Suppressor macrophage treated with lipopolysaccharide for 1 hour (primary cell): ENCODE measurements at places on chromosomes 11 and 22.

- DNase-seq = no peak
Observed at GRCh38 chr11:108871152-108871551, 206.3 kb downstream of the DDX10 start.

GRCh38 chr11:113048820-113049768 lies 87.9 kb downstream of the NCAM1 start:
- peak; percentile 77 for DNase-seq

DNA sequence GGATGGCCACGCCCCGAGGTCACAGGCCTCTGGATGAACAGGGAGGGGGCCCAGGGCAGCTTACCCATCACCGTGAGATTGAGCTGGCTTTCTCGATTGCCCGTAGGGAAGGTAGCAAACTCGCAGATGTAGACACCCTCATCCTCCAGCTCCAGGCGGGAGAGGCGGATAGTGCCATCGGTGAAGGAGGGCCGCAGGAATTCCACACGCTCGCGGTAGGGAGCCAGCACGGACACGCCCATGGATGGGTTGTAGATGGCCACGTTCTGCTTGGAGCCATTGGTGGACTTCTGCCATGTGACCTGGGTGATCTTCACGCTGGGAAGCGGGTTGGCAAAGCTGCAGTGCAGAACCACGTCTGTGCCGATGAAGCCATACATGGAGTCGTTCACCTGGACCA lies 50.6 kb downstream of the NECTIN1 start:
- no peak for DNase-seq

GRCh38 chr22:24519496-24519895 lies 24.4 kb downstream of the UPB1 start:
- DNase-seq = peak; percentile 59

- no peak for DNase-seq
Observed at GRCh38 chr11:17960091-17960490, 52.8 kb downstream of the SERGEF start.

- DNase-seq = no peak
Observed at GRCh38 chr11:66881927-66882452, 25.1 kb downstream of the LRFN4 start.

DNA sequence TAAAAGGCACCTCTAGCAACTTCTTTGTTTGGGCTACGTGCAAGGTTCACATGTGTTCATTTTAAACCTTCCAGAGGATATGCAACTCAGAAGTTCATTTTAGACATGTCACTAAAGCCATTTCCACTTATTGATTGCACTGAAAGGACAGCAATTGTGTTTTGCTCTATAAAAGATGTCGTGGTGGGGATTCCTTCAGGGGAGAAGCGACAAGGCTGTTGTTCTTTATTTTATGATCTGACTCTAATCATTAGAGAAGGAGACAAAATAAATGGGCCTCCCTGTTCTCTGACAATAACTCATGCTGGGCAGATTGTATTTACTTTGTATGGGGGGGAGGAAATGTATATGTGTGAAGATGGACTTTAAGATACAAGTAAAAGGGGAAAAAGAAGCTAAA lies 370.1 kb upstream of the ARHGAP42 start:
- DNase-seq = no peak

GRCh38 chr22:35349368-35349703 lies 31.6 kb upstream of the HMOX1 start:
- DNase-seq = no peak

DNA sequence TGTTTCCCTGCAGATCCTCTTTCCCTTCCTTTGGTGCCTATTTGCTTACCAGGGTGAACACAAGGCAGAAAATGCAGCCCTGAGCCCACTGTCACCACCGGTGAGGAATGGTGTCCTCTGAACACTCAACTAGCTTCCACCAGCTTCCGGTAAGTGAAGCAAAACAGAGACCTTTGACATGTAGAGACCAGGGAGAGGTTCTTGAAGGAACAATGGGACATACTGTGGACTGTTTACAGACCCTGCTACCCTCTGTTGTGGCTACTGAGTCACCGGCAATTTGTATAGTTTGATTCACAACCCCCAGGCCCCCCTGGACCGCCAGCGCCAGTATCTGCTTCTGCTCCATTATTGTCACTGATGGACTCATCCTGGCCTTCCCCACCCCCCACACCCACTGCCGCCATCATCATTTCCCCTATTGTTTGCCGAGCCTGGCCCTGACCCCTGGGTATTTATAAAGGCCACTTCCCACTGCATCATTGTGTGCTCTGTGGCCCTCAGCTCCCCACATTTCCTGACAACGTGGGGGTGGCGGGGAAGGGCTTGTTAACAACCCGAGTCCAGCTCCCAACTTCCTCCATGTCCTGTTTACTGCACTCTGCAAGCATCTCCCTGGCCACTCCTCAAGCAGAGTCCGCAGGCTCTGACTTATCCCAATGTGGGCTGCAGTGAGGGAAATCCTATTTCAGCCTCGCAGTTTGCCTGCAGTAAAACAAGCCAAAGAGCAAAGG lies 252.9 kb downstream of the ETS1 start:
- DNase-seq = peak; percentile 38

DNA sequence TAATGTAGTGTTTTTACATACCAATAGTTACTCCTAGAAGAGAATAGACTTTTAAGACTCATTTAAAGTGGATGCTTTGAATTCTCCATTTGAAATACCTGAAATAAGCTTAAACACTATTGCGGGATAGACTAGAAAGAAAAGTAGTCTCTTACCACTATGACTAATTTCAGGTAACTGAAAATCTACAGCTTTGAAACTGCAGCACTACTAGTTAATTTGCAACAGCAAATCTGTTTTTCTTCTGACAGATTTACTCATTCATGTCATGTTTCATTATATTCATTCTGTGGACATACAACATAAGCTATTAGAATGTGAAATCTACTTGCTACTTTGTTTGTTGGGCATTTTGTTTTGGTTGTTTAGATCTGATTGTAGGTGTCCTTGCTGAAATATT lies 153.6 kb downstream of the MAML2 start:
- DNase-seq = no peak

DNA sequence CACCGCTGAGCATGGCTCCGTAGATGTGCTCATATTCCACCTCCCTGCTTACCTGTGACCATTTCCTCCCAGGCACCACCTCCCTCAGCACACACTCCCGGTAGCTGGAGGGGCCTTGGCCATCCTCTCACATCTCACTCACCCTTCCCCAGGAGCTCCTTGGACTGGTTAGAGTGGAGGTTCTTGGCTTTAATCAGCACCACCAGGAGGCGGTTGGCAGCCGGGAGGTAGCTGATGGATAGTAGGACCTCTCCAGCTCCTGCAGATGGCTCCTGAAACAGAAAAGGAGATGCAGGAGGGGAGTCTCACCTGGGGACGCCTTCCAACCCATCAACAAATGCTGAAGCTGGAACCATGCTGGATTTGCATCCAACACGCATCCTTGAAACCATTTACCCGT lies 39.9 kb downstream of the SYT13 start:
- DNase-seq = no peak

GRCh38 chr11:32427935-32428664 lies 7.2 kb downstream of the WT1 start:
- DNase-seq = no peak

DNA sequence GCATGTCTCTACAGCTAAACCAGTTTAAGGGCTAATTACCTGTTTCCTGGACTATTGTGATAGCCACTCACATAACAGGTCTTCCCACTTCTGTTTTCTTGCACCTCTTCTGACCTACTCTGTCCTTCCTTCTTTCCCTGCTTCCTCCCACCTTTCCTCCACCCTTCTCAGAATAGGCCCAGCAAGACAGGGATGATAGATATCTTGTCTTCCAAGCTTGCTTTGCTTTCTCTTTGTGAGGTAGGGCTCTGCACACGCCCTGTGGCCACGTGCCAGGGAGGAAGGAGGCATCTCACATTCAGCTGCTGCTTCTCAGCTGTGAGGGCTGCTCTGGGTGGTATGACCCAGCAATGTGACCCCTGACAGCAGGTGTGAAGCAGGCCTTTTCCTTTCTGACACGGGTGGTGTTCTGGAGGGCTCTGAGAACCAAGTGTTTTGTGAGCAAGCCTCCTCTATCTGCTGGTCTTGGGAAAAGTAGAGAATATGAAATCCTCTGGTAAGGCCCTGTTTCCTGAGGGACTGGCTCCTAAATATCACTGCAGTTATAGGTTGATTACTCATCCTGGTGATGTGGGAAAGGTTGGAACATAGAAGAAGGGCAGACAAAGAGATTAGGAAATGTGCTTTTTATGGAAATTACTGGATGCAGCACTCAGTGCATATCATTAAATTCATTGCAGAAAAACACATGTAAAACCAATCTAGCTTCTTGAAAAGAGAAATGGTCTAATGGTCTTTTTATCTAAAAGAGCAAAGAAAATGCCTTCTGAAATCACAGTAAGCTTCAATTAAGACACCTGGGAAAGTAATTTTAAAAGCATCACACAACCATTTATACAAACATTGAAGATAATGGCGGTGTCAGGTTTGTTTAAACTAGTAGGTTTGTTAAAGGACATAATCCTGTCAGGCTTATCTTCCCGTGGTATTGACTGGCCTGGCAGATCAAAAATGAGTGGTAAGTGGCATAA lies 8.5 kb downstream of the AMOTL1 start:
- no peak for DNase-seq

- no peak for DNase-seq
Observed at GRCh38 chr11:13926981-13927380, 35.5 kb upstream of the SPON1 start.

GRCh38 chr11:76140912-76141574 lies 65.3 kb downstream of the WNT11 start:
- DNase-seq = no peak

GRCh38 chr11:7893796-7894195 lies 37.3 kb downstream of the OR10A6 start:
- DNase-seq = no peak

DNA sequence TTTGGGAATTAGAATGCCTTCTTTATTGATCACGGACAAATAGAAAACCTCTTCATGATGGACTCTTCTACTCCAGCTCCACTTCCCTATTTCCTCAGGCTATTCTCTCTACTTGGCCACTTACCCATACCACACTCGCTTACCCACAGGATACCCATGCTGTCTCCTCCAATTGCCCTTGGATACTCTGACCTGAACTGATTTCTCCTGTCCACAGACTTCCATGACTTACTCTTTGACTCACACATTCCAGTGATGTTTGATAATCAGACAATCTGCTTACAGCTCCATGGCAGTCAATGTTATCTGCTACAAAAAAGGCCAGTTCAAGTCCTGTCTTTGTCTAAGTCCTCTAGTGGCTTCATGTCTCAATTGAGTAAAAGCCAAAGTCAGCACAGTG lies 292.0 kb upstream of the CTSC start:
- no peak for DNase-seq

DNA sequence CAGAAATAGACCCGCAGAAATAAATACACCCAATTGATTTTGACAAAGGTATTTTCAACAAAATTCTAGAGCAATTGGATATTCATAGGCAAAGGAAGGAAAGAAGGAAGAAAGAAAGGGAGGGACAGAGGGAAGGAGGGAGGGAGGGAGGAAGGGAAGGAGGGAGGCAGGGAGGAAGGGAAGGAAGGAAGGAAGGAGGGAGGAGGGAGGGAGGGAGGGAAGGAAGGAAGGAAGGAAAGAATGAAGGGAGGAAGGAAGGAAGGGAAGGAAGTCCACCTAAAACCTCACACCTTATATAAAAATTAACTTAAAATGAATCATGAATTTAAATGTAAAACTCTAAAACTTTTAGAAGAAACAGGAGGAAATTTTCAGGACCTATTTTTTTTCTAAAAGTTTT lies 94.2 kb upstream of the USP47 start:
- DNase-seq = no peak

DNA sequence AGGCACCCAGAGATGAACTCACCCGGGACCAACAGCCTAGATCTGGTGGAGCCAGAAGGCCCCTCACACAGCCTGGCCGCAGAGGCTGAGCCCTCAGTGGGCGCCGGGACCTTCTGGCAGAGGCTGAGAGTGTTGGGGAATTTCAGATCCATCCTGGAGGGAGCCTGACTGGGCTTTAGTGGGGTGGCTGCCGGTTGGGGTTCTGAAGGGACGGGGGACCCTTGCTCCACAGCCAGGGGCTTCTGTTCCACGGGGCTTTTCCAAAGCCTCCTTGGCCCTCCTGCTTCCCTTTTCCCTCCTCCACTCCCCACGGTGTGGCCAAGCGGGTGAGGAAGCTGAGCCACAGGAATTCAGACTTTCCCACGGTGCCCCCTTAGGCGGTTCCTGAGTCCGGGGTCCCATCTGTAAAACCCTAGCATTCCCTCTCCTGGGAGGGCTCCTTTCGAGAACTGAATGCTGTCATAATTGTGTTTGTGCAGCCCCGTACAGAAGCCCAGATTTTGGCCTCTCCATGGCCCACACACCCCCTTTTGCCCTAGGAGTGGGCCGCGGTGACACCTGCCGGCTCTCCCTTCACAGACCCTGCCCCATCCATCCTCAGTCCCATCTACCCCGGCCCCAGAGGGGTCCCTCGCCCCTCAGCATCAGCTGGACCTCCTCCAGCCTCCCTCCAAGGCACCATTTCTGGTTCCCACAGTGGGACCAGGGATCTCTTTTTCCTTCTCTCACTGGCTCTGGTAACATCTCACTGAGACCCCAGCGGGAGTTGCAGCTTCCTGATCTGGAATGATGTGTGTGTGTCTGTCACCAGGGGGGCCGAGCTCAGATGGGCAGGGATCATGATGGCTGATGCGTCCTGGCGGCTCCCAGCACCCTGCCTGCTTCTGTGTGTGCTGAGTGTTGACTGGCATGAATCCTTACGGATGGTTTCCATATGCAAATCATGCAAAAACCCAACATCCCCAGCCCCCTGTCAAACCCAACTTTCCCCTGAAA lies 1048.4 kb downstream of the TBC1D22A start:
- DNase-seq = no peak

DNA sequence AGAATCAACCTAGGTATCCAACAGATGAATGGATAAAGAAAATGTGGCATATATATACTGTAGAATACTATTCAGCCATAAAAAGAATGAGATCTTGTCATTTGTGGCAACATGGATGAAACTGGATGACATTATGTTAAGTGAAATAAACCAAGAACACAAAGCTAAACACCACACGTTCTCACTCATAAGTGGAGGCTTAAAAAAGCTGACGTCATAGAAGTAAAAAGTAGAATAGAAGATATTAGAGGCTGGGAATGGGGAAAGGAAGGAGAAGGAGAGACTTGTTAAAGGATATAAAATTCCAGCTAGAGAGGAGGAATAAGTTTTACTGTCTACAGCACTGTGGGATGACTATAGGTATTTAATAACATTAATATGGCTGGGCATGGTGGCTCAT lies 12.9 kb downstream of the EXPH5 start:
- no peak for DNase-seq

DNA sequence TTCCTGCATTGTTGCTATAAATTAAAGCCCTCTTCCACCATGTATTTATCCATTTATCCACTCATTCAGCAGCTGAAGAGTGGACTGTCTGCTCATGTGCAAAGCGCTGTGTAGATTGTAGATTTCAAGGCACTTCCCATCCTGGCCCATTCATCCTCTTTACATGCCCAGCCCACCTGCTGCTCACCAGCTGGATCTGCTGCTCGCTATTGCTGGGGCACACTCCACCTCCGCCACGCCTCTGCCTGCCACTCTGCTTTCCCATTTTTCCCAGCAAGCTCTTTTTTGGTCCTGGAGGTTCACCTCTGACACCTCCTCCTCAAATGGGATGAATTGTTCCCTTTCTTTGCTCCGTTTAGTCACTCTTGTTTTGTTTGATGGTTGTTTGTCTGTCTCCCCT lies 48.3 kb downstream of the CEP164 start:
- DNase-seq = no peak
